ENCODE measurements at places on chromosomes 7 and 10.

GRCh38 chr10:130782467-130782866 lies 529.1 kb downstream of the TCERG1L start:
- no peak overlapping the region for H3K27ac ChIP-seq
- H3K27me3 ChIP-seq = no peaks in the 10 kb centered on the region
- H3K4me1 ChIP-seq = no peaks in the 10 kb centered on the region

- no peak overlapping the region for H3K4me3 ChIP-seq
- H3K27ac ChIP-seq = no peak overlapping the region
These were observed 53.0 kb upstream of the ABCB5 start for GRCh38 chr7:20562461-20562860.

GRCh38 chr10:74548676-74549075 lies 277.7 kb upstream of the KAT6B start:
- DNase-seq = no peak
- no peaks in the 10 kb centered on the region for H3K27me3 ChIP-seq
- H3K36me3 ChIP-seq = no peaks in the 10 kb centered on the region
- no peaks in the 10 kb centered on the region for H3K4me1 ChIP-seq
- H3K27ac ChIP-seq = no peak overlapping the region

GRCh38 chr7:85664341-85664740 lies 477.5 kb upstream of the SEMA3D start:
- H3K36me3 ChIP-seq = no peaks in the 10 kb centered on the region
- H3K27ac ChIP-seq = no peak overlapping the region
- no peaks in the 10 kb centered on the region for H3K4me1 ChIP-seq
- H3K27me3 ChIP-seq = no peaks in the 10 kb centered on the region
- no peak for DNase-seq

DNA sequence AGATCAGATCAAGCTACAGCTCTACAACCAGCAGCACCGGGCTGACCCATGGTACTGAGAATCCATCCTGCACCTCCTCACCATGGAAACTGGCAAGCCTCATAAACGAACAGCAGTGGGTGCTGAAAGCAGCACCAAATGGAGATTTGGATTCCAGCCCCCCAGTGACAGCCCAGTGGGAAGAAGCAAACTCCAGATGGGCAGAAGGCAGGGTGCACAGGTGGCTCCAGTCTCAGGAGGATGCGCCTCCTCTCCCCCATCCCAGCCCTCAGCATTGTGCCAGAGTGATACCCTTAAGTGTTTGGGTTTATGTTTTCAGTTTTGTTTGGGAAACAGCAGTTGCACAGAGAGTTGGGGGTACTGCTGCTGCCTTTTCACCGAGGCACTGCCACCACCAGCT lies 20.6 kb upstream of the SMO start:
- no peak overlapping the region for H3K27ac ChIP-seq
- no peaks in the 10 kb centered on the region for H3K27me3 ChIP-seq
- peaks cover 18% of the 10 kb centered on the region for H3K4me1 ChIP-seq
- DNase-seq = no peak
- no peaks in the 10 kb centered on the region for H3K36me3 ChIP-seq

GRCh38 chr10:15059914-15060313 lies 16.2 kb downstream of the OLAH start:
- H3K27me3 ChIP-seq = no peaks in the 10 kb centered on the region
- DNase-seq = no peak
- no peaks in the 10 kb centered on the region for H3K36me3 ChIP-seq

- no peak for DNase-seq
- no peaks in the 10 kb centered on the region for H3K36me3 ChIP-seq
- H3K27me3 ChIP-seq = no peaks in the 10 kb centered on the region
- no peaks in the 10 kb centered on the region for H3K4me1 ChIP-seq
- H3K27ac ChIP-seq = no peak overlapping the region
These were observed 74.2 kb downstream of the MALSU1 start for GRCh38 chr7:23373151-23374004.

DNA sequence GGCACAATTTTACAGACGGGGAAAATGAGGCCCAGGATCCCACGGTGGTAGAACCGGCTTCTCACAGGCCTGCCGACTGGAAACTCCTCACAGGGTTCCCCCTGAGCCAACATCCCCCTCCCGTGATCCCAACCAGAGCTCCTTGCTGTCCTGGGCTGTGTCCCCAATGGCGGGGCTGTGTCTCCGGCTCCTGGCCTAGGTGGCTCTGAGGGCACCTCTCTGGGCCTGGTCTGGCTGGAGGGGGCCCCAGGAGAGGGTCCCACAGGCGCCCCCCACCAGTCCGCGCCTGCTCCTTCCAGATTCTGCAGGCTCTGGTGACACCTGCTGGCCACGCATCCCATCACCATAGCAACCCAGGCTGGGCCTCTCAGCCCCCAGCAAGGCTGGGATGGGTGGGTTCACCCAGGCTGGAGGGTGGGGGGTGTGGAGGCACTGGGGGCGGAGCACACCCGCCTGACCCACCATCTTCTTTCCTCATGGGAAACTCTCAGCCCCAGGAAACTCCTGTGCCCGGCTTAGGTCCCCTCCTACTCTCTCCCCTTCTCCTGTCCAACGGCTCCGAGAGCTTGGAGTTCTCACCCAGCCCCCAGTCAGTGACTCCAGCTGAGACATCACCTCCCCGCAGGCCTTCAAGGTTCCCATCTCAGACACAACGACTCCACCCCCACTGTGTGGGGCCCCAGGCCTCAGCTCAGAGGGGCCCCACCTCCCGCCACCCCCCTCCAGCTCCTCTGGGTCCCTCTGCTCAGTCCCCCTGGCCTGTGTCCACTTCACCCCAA lies 27.1 kb upstream of the TNRC18 start:
- H3K4me1 ChIP-seq = no peaks in the 10 kb centered on the region
- no peaks in the 10 kb centered on the region for H3K27me3 ChIP-seq
- H3K36me3 ChIP-seq = no peaks in the 10 kb centered on the region
- H3K27ac ChIP-seq = no peak overlapping the region
- DNase-seq = peak; percentile 62

GRCh38 chr10:95767884-95768556 lies 12.1 kb downstream of the ENTPD1 start:
- no peak overlapping the region for H3K4me3 ChIP-seq
- H3K27me3 ChIP-seq = no peaks in the 10 kb centered on the region
- H3K27ac ChIP-seq = no peak overlapping the region

GRCh38 chr7:13240349-13240748 lies 552.9 kb downstream of the ARL4A start:
- no peak overlapping the region for H3K27ac ChIP-seq
- no peaks in the 10 kb centered on the region for H3K4me1 ChIP-seq
- DNase-seq = no peak
- H3K27me3 ChIP-seq = no peaks in the 10 kb centered on the region

- H3K4me1 ChIP-seq = peaks cover 3% of the 10 kb centered on the region
- peak; percentile 42 for DNase-seq
- H3K4me3 ChIP-seq = no peak overlapping the region
- peak overlapping the region; percentile 46 for H3K27ac ChIP-seq
These were observed 23.5 kb downstream of the KLHL7 start for GRCh38 chr7:23129036-23129435.

DNA sequence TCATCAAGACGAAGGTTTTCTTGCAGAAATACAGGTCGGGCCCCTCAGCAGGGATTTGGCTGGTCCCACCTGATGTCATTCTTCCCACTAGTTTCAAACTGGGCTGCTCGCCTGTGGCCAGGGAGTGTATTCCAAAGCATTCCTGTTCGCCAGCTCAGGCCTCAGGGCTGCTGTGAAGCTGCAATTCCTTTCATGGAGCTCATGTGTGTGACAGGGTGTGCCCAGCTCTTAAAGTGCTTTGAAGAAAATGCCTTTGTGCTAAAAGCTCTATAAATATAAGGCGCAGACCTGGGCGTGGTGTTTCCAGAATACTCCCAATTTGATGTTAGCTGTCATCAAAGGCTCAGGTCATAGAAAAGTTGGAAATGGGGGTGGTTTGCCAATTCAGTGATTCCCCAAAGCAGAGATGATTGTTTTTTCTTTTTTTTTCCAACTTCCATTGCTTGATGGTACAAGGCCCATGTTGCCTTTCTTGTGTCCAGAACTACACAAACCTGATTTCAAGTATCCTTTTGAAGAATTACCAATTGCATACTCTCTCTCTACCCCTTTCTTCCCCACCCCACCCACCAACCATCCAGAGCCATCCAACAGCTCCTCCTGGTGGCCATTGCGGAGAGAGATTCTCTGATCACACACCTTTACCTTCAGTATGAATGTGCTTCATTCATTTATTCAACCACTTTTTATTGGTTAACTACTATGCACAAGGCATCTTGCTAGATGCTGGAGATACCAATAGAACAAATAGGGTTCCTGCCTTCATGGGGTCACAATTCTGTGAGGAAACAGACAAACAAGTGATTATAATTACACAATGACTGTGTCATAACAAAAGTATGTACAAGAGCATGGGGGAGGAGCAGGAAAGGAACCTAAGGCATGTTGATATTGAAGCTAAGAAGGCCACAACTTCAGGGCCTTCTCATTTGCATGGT lies 297.3 kb upstream of the LYZL1 start:
- no peaks in the 10 kb centered on the region for H3K27me3 ChIP-seq
- DNase-seq = peak; percentile 35
- peak overlapping the region; percentile 46 for H3K27ac ChIP-seq

GRCh38 chr7:101817471-101818286 lies at the start of gene CUX1:
CUX1 (plus strand) TSS chr7:101817626; CDS start chr7:101817640, 14 bp downstream.
- no peaks in the 10 kb centered on the region for H3K27me3 ChIP-seq
- no peak for DNase-seq
- peak within 1 kb of the TSS; percentile 89 for H3K4me3 ChIP-seq
- peak within 1 kb of the TSS; percentile 83 for H3K27ac ChIP-seq
- peaks cover 35% of the 10 kb centered on the region for H3K4me1 ChIP-seq
- no peaks in the 10 kb centered on the region for H3K36me3 ChIP-seq

DNA sequence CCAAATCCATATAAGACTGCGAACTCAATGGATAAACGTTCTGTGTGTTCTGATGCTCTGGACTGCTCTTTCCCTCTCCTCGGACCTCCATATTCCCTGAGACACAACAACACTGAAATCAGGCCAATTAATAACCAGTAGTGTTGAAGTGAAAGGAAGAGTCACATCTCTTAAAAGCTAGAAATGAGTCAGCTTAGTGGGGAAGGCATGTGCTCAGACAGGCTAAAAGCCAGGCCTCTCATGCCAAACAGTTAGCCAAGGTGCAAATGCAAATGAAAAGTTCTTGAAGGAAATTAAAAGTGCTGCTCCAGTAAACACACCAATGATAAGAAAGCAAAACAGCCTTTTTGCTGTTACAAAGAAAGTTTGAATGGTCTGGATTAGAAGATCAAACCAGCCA lies 29.3 kb downstream of the TNS3 start:
- H3K27me3 ChIP-seq = no peaks in the 10 kb centered on the region
- H3K4me1 ChIP-seq = peaks cover 13% of the 10 kb centered on the region
- H3K27ac ChIP-seq = peak overlapping the region; percentile 6
- H3K36me3 ChIP-seq = no peaks in the 10 kb centered on the region

- H3K4me3 ChIP-seq = no peak overlapping the region
- peaks cover 8% of the 10 kb centered on the region for H3K4me1 ChIP-seq
- H3K27me3 ChIP-seq = no peaks in the 10 kb centered on the region
- no peak for DNase-seq
- H3K27ac ChIP-seq = peak overlapping the region; percentile 89
These were observed 34.6 kb upstream of the PDK4 start for GRCh38 chr7:95630702-95631458.

DNA sequence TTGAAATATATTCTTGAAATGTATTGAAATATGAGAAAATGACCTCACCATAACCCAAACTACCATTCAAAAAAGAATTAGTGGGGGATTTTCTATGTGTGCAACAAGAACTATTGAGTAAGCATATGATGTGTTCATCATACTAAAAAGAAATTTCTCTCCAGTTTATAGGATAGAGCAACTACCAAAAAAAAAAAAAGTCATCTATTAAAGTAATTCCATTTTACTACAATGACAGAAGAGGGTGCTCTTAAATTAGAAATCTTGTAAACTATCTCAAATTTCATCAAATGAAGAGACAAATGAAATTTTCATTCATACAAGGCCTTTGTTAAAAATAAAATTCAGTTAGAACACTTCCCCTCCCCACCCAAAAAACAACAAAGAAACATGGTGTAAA lies 195.4 kb upstream of the PLXDC2 start:
- no peak overlapping the region for H3K27ac ChIP-seq
- no peak overlapping the region for H3K4me3 ChIP-seq
- no peaks in the 10 kb centered on the region for H3K36me3 ChIP-seq
- H3K27me3 ChIP-seq = no peaks in the 10 kb centered on the region

GRCh38 chr7:148793590-148793989 lies 90.5 kb downstream of the EZH2 start:
- DNase-seq = no peak

DNA sequence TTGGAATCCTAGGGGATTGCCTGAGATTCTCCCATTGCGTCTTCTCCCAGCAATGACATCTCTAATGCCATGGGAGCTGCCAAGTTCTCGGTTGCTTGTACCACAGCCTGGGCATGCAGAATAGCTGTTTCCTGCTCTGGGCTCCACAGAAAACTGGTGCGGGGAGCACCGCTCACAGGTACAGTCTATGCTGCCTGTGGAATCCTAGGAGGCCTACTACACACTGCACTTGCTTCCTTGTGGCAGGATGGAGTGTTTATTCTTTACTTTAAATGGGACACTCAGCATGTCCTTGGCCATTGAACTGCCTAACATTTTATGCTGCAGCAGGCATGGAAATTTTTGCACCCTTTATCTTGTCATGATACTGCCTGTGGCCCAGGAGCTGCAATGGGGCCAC lies 378.8 kb upstream of the SHH start:
- no peak for DNase-seq
- H3K27ac ChIP-seq = no peak overlapping the region
- H3K4me1 ChIP-seq = no peaks in the 10 kb centered on the region
- H3K36me3 ChIP-seq = no peaks in the 10 kb centered on the region
